OCI-M1 (cell line): ENCODE measurements at places on chromosomes 3 and 15.
A peak's percentile ranks its signal among the peaks of the same experiment; 100 is the strongest.

DNA sequence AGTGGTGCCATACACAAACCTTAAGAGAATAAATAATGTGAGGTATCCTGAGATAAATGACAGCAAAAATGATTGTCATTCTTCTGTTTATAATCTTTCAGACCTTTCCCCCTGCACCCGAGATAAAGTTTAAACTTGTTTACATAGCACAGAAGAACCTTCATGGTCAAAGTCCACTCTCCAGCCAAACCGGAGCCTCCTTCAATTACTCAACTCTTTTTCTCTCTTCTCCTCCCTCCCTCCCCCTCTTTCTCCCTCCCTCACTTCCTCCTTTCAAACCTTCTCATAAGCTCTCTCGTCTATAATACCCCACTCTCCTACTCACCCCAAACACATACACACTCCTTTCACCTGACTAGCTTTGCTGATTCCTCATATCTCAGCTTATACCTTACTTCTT lies 198.9 kb downstream of the EFHB start:
- peak; percentile 63 for DNase-seq

DNA sequence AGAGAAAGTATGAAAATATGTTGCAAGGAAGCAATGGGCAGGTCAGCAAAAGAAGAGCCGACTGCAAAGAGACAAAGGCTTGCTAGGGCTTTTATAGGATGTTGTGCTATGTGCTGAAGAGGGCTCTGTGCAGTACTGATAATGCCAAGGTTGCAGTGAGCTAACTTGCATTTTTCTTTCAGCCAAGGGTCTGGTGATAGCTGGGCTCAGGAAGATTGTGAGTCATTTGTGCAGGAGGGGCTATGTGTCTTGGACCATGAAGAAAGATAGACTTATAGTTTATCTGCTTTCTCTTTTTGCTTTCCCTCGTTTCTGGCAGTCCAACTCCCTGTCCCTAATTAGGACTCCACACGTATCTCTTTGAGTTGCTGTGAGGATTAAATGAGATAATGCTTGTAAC lies 64.5 kb upstream of the LRIG1 start:
- peak; percentile 59 for DNase-seq

GRCh38 chr3:79172241-79172640 lies 595.6 kb downstream of the ROBO1 start:
- no peak for DNase-seq

DNA sequence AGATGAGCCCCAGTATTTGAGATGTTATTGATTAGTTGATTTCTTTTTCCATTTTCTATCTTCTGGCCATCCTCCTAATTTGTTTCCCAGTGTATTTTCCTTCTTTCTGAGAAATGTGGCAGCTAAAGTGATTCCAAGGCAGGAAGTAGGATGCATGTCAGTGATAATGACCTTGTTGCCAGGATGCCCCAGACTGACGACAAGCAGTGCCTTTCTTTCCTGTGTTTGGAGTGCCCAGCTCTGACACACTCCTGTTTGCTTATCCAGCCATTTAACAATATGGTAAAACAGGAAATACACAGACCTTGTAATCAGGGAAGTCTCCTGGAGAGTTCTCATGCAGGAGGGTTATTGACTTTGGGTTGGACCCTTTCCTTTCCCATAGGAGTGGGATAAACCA lies 20.4 kb downstream of the TMOD2 start:
- no peak for DNase-seq

GRCh38 chr3:72604328-72604727 lies 243.9 kb downstream of the SHQ1 start:
- no peak for DNase-seq

DNA sequence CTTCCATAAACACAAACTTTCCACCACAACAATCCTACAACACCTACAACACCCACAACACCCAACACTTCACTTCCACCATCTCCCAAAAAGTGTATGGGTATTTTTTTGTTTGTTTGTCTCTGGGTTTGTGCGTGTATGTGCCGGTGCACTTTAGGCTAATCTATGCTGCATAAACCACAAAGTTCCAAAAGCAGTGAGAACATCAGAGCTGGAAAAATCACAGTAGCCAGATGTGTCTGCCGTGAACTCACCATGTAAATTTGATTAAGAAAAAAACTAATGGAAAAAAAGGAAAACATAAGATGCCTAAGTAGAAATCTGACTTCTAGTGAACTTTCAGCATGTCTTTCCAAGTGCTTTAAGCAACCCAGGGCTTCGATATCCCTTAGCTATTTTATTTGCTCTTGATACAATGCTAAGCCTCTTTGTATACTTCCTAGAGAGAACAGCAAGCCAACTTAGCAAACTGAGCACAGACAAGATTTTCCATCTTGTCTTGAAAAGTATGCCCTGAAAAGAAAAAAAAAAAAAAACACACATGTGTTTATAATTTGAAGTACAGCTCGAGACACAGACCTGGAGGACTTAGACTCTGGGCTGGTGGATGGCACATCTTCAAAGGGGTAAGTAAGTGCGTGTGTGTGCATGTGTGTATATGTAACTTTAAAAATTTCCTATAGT lies 91.4 kb downstream of the WWTR1 start:
- no peak for DNase-seq

DNA sequence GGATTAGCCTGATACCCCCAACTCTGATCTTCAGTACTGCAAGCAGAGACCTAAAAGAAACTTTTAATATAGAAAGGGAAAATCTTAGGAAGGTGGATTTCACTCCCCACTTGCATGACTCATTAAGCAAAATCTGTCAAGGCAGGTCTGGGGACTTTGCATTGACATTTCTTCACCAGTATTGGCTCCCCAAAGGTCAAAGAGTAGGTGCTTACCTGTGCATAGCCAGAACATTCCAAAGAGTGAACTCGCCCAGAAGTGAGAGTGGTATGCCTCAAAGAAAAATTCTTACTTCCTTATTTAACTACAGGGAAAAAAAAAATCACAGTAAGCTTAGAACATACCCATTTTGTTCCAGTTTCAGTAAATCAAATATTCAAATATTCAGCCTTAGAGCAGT lies 140.9 kb upstream of the TP63 start:
- DNase-seq: no peak

DNA sequence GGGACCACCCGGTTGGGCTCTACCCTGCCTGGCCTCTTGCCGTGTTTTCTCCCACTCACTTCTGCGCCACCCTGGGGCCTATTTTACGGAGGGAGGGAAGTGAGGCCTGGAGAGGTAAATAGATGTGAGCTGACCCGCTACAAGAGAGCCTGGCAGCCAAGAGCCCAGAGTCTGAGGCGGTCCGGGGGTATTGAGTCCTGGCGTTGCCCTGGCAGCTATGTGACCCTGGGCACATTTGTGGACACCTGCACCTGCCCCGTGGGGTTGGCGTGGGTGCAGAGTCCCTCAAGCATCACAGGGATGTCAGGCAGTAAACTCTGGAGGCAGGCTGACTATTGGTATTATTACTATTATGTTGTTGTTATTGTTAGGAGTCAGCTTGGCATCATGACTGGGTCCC lies 85.7 kb downstream of the FBLN2 start:
- no peak for DNase-seq

DNA sequence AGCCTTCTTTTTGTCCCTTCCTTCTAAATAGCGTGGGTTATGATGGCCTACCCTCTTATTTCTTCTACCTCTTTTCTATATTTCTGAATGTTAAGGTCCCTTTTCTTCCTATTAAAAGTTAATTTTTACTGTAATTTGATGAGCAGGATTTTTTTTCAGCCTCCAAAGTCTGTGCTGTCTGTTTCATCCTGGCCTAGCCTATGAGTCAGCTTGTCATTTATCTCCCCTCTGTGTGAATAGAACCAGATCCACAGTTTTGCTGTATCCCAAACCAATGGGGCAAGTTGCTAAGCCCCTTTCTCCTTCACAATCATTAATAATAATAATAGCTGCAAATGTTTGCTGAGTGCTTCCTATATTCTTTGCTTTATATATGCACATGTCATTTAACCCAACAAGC lies 18.1 kb upstream of the C3orf38 start:
- DNase-seq: peak; percentile 14
